Naive thymus-derived CD8-positive, alpha-beta T cell (primary cell): ENCODE measurements at places on chromosomes 16 and 17.

DNA sequence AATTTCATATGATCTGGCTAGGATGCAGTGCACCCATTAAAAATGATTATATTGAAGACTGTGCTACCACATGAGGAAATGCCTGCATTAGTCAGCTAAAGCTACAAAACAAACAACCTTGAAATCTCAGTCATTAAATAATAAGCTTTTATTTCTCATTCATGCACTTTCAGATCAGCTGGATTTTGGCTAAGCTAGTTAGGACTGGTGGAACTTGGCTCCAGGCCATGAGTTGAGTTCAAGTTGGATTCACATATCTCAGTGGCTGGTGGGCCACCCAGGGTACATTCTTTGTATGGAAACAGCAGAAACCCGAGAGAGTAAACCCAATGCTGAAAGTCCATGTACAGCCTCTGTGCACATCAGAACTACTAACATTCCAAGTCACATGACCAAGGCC is 6.4 kb upstream of the SLFN12L start:
- H3K4me3 ChIP-seq, result no peak overlapping the region
- no peak for DNase-seq
- H3K27ac ChIP-seq, result no peak overlapping the region

GRCh38 chr16:71360378-71360777 is 1.9 kb downstream of the CALB2 start:
- H3K27me3 ChIP-seq, result peaks cover 65% of the 10 kb centered on the region
- no peaks in the 10 kb centered on the region for H3K36me3 ChIP-seq
- H3K4me1 ChIP-seq, result peaks cover 4% of the 10 kb centered on the region
- H3K27ac ChIP-seq, result no peak overlapping the region
- H3K4me3 ChIP-seq, result no peak overlapping the region

GRCh38 chr16:87936375-87937230 is at the start of gene CA5A:
CA5A (minus strand) TSS chr16:87936529; CDS start chr16:87936450, 79 bp downstream.
- no peak within 1 kb of the TSS for H3K27ac ChIP-seq
- H3K27me3 ChIP-seq, result no peaks in the 10 kb centered on the region
- no peak within 1 kb of the TSS for H3K4me3 ChIP-seq
- H3K4me1 ChIP-seq, result no peaks in the 10 kb centered on the region

DNA sequence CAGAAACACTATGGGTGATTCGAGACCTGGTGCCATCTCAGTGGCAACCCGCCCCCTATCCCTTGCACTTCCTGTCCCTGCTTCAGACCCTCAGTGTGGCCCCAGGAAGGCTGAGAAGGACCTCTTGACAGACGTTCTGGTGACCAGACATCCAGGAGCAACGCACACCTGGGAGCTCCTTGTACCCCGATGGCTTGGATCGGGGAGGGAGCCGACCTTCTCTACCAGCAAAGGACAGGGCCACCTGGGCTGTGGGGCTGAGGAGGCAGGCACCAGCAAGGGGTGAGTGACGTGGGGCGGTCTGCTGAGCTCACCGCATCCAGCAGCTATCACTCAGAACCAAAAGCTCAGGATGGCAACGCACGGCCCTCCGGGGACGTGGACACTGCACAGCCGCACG is 27.2 kb downstream of the UNKL start:
- H3K4me1 ChIP-seq, result peaks cover 2% of the 10 kb centered on the region
- no peak for DNase-seq
- H3K36me3 ChIP-seq, result peaks cover 50% of the 10 kb centered on the region
- H3K27ac ChIP-seq, result no peak overlapping the region
- no peak overlapping the region for H3K4me3 ChIP-seq

DNA sequence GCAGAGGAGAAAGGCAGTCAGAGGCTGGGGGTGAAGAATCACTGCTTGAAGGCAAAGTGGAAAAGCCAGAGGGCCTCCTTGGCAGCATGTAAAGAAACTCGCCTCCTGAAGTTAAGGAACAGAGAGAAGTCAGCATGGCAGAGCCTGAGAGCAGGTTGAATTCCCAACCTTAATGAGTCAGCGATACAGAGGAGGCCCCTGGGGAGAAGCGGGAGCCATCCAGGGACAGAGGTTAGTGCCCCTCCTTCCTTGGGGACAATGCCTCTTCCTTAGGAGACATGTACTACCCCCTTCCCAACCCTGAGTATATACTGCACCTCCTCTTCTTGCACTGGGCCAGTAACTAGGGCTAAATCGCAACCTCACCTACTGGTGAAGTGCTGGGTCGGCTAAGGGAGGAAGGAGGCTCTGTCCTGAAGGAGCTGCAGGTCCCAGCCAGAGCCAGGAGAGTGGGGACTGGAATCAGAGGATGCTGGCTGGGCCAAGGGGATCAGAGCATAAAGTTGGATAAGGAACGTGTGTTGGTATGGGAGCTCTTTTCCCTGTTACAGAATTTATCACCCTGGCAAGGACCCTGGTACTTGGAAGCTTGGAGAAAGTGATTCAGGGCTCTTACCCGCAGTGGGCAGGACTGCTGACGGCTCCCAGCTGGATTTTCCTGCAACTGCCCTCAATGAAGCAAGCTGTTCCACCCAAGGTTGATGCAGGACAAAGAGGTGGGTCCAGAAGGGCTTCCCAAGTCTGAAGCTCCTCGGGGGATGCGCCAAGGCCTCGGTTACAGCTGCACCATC is 5.4 kb upstream of the AANAT start:
- H3K36me3 ChIP-seq, result no peaks in the 10 kb centered on the region
- H3K4me3 ChIP-seq, result no peak overlapping the region
- no peak overlapping the region for H3K27ac ChIP-seq
- H3K4me1 ChIP-seq, result peaks cover 9% of the 10 kb centered on the region
- peaks cover 1% of the 10 kb centered on the region for H3K27me3 ChIP-seq

DNA sequence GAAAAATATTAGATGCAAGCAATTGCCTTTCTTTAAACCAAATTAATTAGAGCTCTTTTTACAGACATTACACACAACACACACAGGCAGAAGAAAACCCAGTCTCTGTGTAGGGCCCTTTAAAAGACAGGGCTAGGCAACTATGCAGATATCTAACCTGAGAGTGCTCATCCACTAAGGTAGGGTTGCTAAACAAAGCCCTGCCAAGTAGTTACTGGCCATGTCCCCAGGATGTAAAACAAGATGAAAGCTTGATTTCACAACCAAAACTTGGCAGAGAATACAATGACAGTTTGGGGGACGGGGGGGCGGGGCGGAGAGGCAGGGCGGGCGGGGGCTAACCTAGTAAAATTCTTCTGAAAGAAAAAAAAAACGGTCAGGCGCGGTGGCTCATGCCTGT is 669.0 kb upstream of the CA10 start:
- H3K27me3 ChIP-seq, result no peaks in the 10 kb centered on the region
- H3K36me3 ChIP-seq, result no peaks in the 10 kb centered on the region
- no peak overlapping the region for H3K27ac ChIP-seq

GRCh38 chr17:6558276-6558675 is 1.9 kb upstream of the PITPNM3 start:
- DNase-seq, result no peak
- no peak overlapping the region for H3K27ac ChIP-seq
- H3K36me3 ChIP-seq, result no peaks in the 10 kb centered on the region
- no peak overlapping the region for H3K4me3 ChIP-seq
- H3K4me1 ChIP-seq, result peaks cover 17% of the 10 kb centered on the region
- H3K27me3 ChIP-seq, result peaks cover 39% of the 10 kb centered on the region

GRCh38 chr17:47669081-47669480 is 19.4 kb downstream of the KPNB1 start:
- H3K27me3 ChIP-seq, result no peaks in the 10 kb centered on the region
- H3K4me3 ChIP-seq, result no peak overlapping the region
- no peak overlapping the region for H3K27ac ChIP-seq
- peaks cover 13% of the 10 kb centered on the region for H3K4me1 ChIP-seq

DNA sequence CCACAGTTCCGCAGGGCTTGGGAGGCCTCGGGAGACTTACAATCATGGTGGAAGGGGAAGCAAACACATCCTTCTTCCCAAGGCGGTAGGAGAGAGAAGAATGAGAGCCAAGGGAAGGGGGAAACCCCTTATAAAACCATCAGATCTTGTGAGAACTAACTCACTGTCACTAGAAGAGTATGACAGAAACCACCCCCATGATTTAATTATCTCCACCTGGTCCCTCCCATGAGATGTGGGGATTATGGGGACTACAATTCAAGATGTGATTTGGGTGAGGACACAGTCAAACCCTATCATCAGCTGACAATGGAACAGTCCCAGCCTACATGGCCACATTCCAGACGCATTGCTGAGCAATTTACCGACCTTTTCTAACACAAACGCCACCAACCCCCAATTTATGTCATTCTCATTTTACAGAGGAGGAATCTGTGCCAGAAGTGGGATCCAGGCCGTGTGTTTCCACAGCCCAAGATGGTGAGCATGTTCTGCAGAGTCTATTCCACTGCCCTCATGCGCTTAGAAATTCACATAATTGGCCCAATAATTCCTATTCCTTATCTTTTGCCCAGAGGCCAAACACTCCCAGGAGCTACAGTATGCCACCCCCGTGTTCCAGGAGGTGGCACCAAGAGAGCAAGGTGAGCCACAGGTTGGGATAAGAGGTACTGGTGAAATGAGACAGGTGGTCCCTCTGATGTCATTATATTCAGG is 17.3 kb downstream of the MILR1 start:
- no peak overlapping the region for H3K4me3 ChIP-seq
- no peaks in the 10 kb centered on the region for H3K36me3 ChIP-seq
- DNase-seq, result no peak
- no peak overlapping the region for H3K27ac ChIP-seq

DNA sequence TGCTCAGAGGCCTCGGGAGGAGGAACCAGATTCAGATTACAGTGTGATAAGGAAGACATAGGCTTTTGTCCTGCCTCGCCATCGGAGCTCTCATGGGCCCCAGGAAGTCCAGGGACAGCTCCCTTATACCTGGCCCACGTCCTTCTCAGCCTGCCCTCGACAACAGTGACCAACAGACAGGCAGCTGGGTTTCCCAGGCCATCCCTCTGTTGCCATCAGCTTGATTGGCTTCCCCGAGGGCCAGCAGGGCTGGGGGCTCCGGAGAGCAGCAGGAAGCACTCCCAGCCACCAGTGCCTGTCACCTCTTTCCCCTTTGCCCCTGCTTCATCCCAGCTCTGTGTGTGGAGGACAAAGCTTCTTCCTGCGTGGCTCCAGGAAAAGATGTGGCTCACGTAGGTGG is 17.6 kb downstream of the CD300A start:
- no peak for DNase-seq
- no peaks in the 10 kb centered on the region for H3K36me3 ChIP-seq
- peaks cover 18% of the 10 kb centered on the region for H3K4me1 ChIP-seq
- H3K4me3 ChIP-seq, result no peak overlapping the region
- H3K27ac ChIP-seq, result no peak overlapping the region
